ENCODE measurements at places on chromosomes 3 and 15. TPM values are rescaled to one million over a fixed set of nuclear protein-coding genes. Genes with fewer than 3 reads are reported as not detected.

VEPH1 gene
- 42.0 TPM for polyA plus RNA-seq

KIF23 gene
- polyA plus RNA-seq = 33.2 TPM

NDN gene
- polyA plus RNA-seq = 90.0 TPM

ACTRT3 gene
- 1.5 TPM for polyA plus RNA-seq

POLQ gene
- 8.2 TPM for polyA plus RNA-seq

SLC30A4 gene
- polyA plus RNA-seq = 7.6 TPM

ARL6IP5 gene
- polyA plus RNA-seq = 102 TPM

DUOXA2 gene
- polyA plus RNA-seq = 0.25 TPM
